Thoracic aorta (tissue), 2 donors: ENCODE measurements at places on chromosomes 1 and 21. TPM values are rescaled to one million over a fixed set of nuclear protein-coding genes. Genes with fewer than 3 reads are reported as not detected.

Gene SYT11
- total RNA-seq, result 49.5 TPM

Gene MMEL1
- total RNA-seq, result not detected

Gene DCAF8
- 124 TPM for total RNA-seq

Gene CENPF
- 1.8 TPM for total RNA-seq

Gene SFPQ
- 362 TPM for total RNA-seq

Gene TNFRSF1B
- 59.7 TPM for total RNA-seq

Gene PSEN2
- total RNA-seq, result 52.1 TPM

Gene CLCNKB
- not detected for total RNA-seq

Gene C4BPB
- total RNA-seq, result 3.7 TPM

Gene NEGR1
- 10.4 TPM for total RNA-seq

Gene OR2T35
- total RNA-seq, result not detected

Gene SGIP1
- 116 TPM for total RNA-seq

Gene RSBN1
- total RNA-seq, result 16.1 TPM

Gene HJV
- total RNA-seq, result not detected

Gene ANXA9
- not detected for total RNA-seq

Gene UBE2U
- total RNA-seq, result not detected

Gene HAPLN2
- total RNA-seq, result not detected

Gene ARHGAP29
- total RNA-seq, result 39.4 TPM

Gene PLEKHO1
- total RNA-seq, result 125 TPM

Gene MPZ
- total RNA-seq, result 2.8 TPM

Gene PSMB4
- total RNA-seq, result 209 TPM

Gene FAM89A
- total RNA-seq, result 24.5 TPM

Gene RIMS3
- 33.7 TPM for total RNA-seq

Gene C1QC
- 542 TPM for total RNA-seq

Gene DR1
- 33.2 TPM for total RNA-seq

Gene PLCH2
- total RNA-seq, result 1.1 TPM

Gene CDK18
- 18.6 TPM for total RNA-seq

Gene IRF6
- 3.9 TPM for total RNA-seq

Gene ZNF670
- 5.2 TPM for total RNA-seq

Gene OR2T11
- not detected for total RNA-seq

Gene PRUNE1
- total RNA-seq, result 16.5 TPM

Gene TFF2
- not detected for total RNA-seq

Gene NBPF4
- not detected for total RNA-seq

Gene GRHL3
- total RNA-seq, result 1.3 TPM

Gene CLEC20A
- total RNA-seq, result not detected

Gene RHCE
- not detected for total RNA-seq

Gene RIPPLY3
- total RNA-seq, result not detected

Gene MROH9
- total RNA-seq, result not detected
